Bronchial epithelial cell (primary cell): ENCODE measurements at places on chromosomes 1 and 21. TPM values are rescaled to one million over a fixed set of nuclear protein-coding genes. Genes with fewer than 3 reads are reported as not detected.

Gene OR2M5
- not detected in 2 replicates for total RNA-seq

Gene CHI3L2
- total RNA-seq = 0.26 TPM in 1 of 2 replicates, not detected in the other

Gene SLC19A2
- 11.9 and 16.8 TPM in 2 replicates for total RNA-seq

Gene LCE1E
- total RNA-seq = not detected in 2 replicates

Gene TNFAIP8L2
- not detected in 2 replicates for total RNA-seq

Gene CD1D
- 3.1 and 3.9 TPM in 2 replicates for total RNA-seq

Gene CBR3
- total RNA-seq = 0.26 and 0.38 TPM in 2 replicates

Gene CAMK2N1
- total RNA-seq = 6.9 and 11.3 TPM in 2 replicates

Gene OR2T10
- total RNA-seq = 0.13 TPM in 1 of 2 replicates, not detected in the other

Gene AVPR1B
- not detected in 2 replicates for total RNA-seq

Gene GREM2
- not detected in 2 replicates for total RNA-seq

Gene CHD5
- total RNA-seq = 0.13 and 0.26 TPM in 2 replicates

Gene FCN3
- 0.26 TPM in 2 replicates for total RNA-seq

Gene TNFRSF1B
- total RNA-seq = under 0.01 TPM in 2 replicates

Gene NUDT4B
- 2.6 and 13.6 TPM in 2 replicates for total RNA-seq

Gene SPRR3
- total RNA-seq = 136 and 342 TPM in 2 replicates
